IMR-90 (cell line): ENCODE measurements at places on chromosomes 5 and 9.

- no peak for DNase-seq
Measured at GRCh38 chr5:96326902-96327301, 106.1 kb downstream of the PCSK1 start.

- no peak for DNase-seq
Measured at GRCh38 chr5:73232266-73233041, 59.5 kb downstream of the TMEM174 start.

DNA sequence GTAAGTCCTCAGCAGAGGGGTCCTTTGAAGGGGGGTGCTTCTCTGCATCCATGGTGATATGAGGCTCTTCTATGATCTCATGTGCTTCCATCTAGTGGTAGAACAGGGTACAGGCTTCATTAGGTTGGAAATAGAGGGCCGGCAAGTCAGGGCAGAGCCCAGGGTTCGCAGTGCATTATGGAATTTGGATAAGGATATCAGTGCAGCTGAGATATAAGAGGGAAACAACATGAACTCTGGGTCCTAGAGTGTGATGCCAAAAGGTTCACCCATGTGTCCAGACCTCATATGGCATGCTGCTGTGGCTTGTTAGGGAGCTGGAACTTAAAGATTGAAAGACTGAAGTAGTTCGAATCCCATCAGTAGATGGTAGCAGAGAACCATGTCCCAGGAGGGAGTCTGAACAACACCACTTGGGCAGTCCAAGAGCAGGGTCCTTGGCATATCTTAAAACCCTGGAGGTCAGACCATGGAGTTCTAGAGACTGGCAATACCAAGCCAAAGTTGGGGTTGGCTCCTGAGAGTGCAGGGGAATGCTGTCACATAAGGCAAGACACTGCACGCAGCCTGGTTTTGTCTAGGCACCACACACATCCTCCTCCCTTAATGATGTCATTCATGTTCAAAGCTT lies 2.3 kb downstream of the FAM221B start:
- DNase-seq = peak; percentile 73

GRCh38 chr5:11803436-11803835 lies 100.8 kb downstream of the CTNND2 start:
- no peak for DNase-seq

GRCh38 chr5:126619781-126620180 lies 19.0 kb downstream of the PHAX start:
- no peak for DNase-seq

DNA sequence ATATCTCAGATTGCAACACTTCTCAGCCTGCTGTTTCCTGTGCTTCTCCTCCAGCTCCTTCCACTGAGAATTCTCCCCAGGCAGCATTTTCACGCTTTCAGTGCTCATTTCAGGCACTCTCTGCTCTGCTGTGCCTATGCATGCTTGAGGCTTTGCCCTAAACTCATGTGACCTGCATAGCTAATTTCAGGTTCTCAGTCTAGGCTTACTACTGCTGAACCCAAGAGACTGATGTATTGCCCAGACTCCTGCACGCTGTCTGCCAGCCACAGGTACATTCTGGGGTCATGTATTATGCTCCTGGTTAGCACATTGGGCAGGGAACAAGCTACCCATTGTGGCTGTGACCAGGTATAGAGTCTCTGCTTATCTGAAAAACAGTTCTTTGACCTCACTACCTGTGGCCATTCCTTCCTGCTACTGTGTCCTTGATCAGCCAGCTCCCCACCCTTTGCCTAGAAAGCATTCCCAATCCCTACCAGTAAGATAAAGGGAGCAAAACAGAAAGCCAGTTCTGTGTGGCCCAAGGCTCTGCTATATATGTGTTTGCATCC lies 34.7 kb downstream of the PIP5K1B start:
- no peak for DNase-seq

DNA sequence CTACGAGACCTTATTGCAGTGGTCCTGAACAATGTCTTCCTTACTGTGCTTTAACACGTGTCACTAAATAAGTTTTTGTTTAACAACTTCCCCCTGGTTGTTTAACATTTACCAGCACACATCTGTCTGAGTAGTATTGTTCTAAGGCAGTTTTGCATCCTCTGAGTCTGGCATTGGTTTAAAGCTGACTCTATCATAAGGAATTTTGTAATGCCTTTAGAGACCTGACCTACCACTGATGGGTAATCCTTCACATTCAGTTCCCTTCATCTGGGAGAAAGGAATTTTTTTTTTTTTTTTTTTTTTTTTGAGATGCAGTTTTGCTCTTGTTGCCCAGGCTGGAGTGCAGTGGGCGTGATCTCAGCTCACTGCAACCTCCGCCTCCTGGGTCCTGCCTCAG lies 20.0 kb upstream of the PCAT7 start:
- no peak for DNase-seq

GRCh38 chr9:23829580-23830475 lies 3.8 kb upstream of the ELAVL2 start:
- DNase-seq = peak; percentile 2

- peak; percentile 47 for DNase-seq
Measured at GRCh38 chr9:116342941-116343340, 189.3 kb downstream of the PAPPA start.

DNA sequence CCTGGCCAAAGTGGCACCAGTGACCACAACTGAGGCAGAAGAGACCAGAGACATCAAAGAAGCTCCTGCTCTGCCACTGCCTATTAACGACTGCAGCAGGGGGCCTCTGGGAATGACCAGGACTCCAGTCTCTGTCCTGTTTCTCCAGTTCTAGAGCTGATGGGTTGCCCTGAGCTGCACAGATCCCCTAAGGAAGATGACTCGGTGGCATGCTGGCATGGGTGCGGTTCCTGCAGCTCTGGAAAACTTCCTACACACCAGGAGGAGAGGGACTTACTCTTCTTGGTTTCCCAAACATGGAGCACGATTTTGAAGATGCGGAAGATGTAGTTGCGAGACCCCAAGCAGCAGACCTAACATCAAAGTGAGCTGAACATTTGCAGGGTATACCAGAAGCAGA lies 2.7 kb downstream of the SLIT3 start:
- no peak for DNase-seq

DNA sequence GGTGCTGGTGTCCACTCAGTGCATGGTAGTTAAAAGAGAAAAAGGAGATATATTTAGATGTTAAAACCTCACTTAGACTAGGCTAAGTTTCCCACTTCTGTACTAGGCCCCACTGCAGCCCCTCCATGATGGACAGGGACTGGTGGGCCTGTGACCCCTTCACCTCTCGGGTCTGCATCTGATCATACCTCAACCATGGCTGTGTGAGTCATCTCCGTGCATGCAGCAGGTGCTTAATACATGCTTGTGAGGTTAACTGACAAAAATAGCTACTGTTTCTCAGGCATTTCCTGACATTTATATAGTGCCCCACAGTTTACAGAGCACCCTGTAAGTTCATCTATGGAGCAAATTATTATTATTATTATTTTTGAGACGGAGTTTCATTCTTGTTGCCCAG lies 8.4 kb upstream of the URM1 start:
- DNase-seq = no peak

DNA sequence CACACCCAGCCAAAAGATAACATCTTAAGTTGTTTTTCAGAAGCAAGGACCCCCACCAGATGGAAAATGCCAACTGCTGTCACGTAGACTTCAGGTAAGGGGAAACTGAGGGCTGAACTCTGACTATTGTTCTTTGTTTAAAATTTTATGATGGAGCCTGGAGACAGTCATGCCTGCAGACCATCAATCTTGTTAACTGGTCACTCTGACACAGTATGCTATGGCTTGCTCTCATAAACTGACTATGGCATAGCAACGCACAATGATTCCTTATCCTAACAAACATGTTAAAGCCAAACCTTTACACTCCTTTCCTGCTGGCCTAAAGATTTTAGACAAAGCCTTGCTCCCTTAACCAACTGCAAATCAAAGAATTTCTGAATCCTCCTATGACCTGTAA lies 43.6 kb upstream of the GOLM1 start:
- no peak for DNase-seq

GRCh38 chr5:144076521-144077083 lies 93.9 kb downstream of the YIPF5 start:
- DNase-seq = no peak

- peak; percentile 89 for DNase-seq
Measured at GRCh38 chr5:8848997-8849594, 696.8 kb downstream of the SEMA5A start.

DNA sequence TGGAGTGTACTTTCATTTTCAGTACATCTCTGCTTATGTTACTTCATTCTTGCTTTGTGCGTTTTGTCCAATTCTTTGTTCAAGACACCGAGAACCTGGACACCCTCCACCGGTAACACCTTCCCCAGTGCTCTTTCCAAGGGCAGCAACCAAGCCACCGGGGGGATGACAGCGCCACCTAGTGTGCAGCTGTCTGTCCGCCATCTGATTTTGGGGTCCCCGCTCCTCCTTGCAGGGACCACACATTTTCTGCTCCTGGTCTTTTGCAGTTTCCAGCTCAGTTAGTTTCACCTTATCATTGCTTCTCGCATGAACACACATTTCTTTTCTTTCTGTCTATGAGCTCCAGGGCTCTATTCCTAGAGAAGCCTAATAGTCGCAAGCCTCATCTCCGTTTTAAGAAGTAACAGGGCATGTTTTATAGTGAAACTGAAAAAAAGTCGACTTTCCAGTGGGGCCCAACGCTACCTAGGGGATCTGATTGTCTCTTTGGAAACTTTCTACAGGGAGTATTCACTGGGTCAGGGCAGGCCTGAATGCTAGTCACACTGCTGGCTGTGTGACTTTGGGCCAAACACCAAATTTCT lies 152.1 kb downstream of the FSTL4 start:
- no peak for DNase-seq

GRCh38 chr5:41966401-41967105 lies 41.5 kb downstream of the FBXO4 start:
- no peak for DNase-seq

- DNase-seq = peak; percentile 74
Measured at GRCh38 chr9:72509053-72509452, 12.4 kb upstream of the TMC1 start.

GRCh38 chr5:53482717-53483638 lies 2.5 kb downstream of the FST start:
- DNase-seq = peak; percentile 53

GRCh38 chr5:132999246-132999645 lies 27.1 kb downstream of the ZCCHC10 start:
- peak; percentile 10 for DNase-seq

- no peak for DNase-seq
Measured at GRCh38 chr5:94682814-94683520, 64.5 kb downstream of the SLF1 start.

- DNase-seq = no peak
Measured at GRCh38 chr5:56814361-56814962, 887 bp upstream of the MAP3K1 start.

DNA sequence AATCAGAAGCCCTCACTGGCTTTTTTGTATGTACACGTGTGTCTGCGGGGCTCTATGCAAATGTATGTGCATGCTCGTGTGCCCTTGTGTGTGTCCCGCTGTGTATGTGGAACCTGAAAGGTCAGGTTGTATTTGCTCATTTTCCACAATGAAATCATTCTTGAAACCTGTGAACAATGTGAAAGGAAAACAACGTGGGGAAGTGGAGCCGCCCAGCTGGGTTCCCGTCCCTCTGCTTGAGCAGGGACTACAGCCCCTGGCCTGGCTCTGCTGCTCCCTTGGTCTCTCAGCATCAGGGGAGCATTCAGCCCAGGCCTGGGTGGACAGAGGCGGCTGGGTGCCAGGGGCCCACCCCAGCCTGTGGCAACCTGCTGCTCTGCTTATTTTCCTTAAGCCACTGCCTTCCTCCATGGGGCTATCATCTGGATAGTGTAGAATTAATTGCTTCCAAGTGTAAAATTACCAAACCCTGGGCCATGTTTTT lies 3.0 kb downstream of the ECSCR start:
- no peak for DNase-seq

- no peak for DNase-seq
Measured at GRCh38 chr5:169001394-169001793, 299.5 kb downstream of the SLIT3 start.

GRCh38 chr5:87432460-87432859 lies 19.7 kb upstream of the CCNH start:
- no peak for DNase-seq

GRCh38 chr5:30401479-30402058 lies 791.9 kb upstream of the CDH6 start:
- peak; percentile 48 for DNase-seq

GRCh38 chr5:18920966-18921365 lies 1067.0 kb downstream of the CDH18 start:
- DNase-seq = no peak

- DNase-seq = no peak
Measured at GRCh38 chr5:162323466-162323865, 255.9 kb downstream of the GABRG2 start.

DNA sequence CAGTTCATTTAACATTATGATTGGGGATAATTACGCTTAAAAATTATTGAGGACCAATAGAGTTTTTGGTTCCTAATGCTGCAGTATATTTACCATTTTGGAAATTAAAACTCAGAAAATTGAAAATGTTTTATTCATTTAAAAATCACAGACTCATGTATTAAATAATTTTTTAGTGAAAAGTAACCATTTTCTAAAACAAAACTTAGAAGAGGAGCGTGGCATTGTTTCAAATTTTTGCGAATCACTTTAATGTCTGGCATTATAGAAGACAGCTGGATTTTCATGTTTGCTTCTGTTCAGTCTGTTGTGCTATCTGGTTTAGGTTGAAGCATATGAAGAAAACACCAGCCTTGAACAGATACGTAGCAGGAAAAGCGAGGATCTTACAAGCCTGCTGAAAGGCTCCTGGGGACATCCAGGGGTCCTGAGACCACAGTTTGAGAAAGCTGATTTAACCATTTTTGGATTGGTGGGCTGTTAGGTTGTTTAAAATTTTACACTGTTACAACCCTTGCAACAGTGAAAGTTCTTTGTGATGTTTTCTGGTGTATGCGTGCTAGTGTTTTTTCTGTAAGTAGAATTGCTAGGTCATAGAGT lies 1.6 kb downstream of the ZFYVE16 start:
- DNase-seq = peak; percentile 19

DNA sequence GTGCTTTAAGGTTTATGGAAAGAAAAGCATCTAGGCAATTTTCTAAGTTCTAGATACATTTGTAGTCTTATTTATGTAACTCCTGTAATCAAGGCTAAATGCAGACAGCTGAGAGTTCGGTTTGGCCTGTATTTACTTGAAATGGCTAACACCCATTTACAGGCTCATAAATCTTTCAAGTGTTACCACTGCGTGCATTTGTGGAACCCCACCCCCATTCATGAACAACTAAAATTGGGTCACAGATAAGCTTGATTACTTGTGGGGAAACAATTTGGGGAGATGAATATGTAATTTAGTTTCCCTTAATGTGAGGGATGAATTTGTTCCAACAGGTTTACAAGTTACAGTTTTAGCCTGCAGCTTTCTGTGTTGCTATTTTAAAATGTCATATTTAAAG lies 360.6 kb downstream of the ARRDC3 start:
- no peak for DNase-seq

DNA sequence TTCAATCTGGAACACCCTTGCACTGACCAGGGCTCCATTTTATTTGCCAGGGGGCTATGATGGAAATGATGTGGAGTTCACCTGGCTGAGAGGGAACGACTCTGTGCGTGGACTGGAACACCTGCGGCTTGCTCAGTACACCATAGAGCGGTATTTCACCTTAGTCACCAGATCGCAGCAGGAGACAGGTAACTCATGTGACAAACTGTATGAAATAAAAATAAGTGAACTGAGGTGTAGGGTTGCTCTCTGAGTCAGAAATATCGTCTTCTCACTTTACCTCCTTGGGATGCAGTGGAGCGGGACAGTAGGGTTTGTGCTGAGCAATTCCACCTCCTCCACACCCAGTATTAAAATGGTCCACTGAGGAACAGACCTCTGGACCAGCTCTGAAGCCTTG lies 22.1 kb downstream of the GABRP start:
- DNase-seq = no peak

- no peak for DNase-seq
Measured at GRCh38 chr5:100472091-100472490, 63.1 kb upstream of the FAM174A start.

GRCh38 chr9:87596862-87597261 lies 99.2 kb downstream of the DAPK1 start:
- DNase-seq = no peak
